ENCODE measurements at places on chromosomes 4 and X. TPM values are rescaled to one million over a fixed set of nuclear protein-coding genes. Genes with fewer than 3 reads are reported as not detected.

The AP1AR gene
- 9.4 TPM for total RNA-seq

The GPR101 gene
- total RNA-seq, result not detected

The ARMCX2 gene
- 30.2 TPM for total RNA-seq

The EOLA2 gene
- total RNA-seq, result 20.7 TPM

The AKAP4 gene
- not detected for total RNA-seq

The ETDB gene
- not detected for total RNA-seq

All from Right ventricle myocardium inferior (tissue), 1 donor.